Endodermal cell (in vitro differentiated cells): ENCODE measurements at places on chromosomes 5 and 9. TPM values are rescaled to one million over a fixed set of nuclear protein-coding genes. Genes with fewer than 3 reads are reported as not detected.

Gene PDE6A
- 0.07 to 0.15 TPM (median 0.09 TPM) in 3 replicates for total RNA-seq

GRCh38 chr9:36928210-36928609 is 105.9 kb downstream of the PAX5 start:
- H3K36me3 ChIP-seq, result no peaks in the 10 kb centered on the region
- DNase-seq, result no peak
- H3K4me1 ChIP-seq, result peaks cover 4% of the 10 kb centered on the region
- H3K27ac ChIP-seq, result no peak overlapping the region
- H3K4me3 ChIP-seq, result no peak overlapping the region

Gene SPATA31C1
- total RNA-seq, result 0.09 TPM in 1 of 2 replicates, not detected in the other

GRCh38 chr5:59116231-59116865 is 533.5 kb downstream of the RAB3C start:
- no peaks in the 10 kb centered on the region for H3K36me3 ChIP-seq
- H3K4me1 ChIP-seq, result no peaks in the 10 kb centered on the region
- no peak overlapping the region for H3K4me3 ChIP-seq
- H3K27ac ChIP-seq, result no peak overlapping the region

DNA sequence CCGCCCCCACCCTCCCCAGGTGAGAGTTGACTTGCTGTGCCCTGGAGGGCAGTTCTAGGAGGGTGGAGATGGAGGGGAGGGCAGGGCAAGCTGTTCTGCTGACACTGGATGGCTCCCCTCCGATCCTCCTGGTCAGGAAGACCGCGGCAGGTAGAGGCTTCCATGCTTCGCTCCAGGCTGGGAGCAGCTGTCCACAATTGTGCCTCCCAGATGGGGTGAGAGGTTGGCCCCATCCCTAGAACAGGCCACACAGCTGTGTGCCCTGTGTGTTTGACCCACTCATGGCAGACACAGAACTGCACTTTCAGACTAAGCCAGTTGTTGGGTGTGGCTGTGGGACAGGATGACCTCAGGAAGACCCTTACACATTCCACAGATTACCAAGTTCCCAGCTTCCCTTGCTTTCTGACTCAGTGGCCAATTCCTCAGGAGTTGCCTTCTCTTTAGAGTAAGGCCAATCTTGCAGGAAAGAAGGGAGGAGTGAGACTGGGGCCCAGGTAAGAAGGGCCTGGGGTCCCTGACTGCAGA is 72.1 kb upstream of the HSPA9 start:
- peaks cover 7% of the 10 kb centered on the region for H3K4me1 ChIP-seq
- no peaks in the 10 kb centered on the region for H3K36me3 ChIP-seq
- no peak for DNase-seq
- H3K27ac ChIP-seq, result no peak overlapping the region
- H3K27me3 ChIP-seq, result no peaks in the 10 kb centered on the region

- DNase-seq, result no peak
- H3K4me1 ChIP-seq, result peaks cover 8% of the 10 kb centered on the region
- no peaks in the 10 kb centered on the region for H3K36me3 ChIP-seq
- no peaks in the 10 kb centered on the region for H3K27me3 ChIP-seq
- no peak overlapping the region for H3K4me3 ChIP-seq
Measured at GRCh38 chr5:147430628-147431027, 79.2 kb downstream of the DPYSL3 start.

Gene ZNF462
- 88.4 and 91.5 TPM in 2 replicates for total RNA-seq

GRCh38 chr5:155367841-155368240 is 354.3 kb downstream of the KIF4B start:
- no peak overlapping the region for H3K4me3 ChIP-seq
- H3K4me1 ChIP-seq, result no peaks in the 10 kb centered on the region
- no peak for DNase-seq
- no peaks in the 10 kb centered on the region for H3K36me3 ChIP-seq
- no peak overlapping the region for H3K27ac ChIP-seq
- no peaks in the 10 kb centered on the region for H3K27me3 ChIP-seq

DNA sequence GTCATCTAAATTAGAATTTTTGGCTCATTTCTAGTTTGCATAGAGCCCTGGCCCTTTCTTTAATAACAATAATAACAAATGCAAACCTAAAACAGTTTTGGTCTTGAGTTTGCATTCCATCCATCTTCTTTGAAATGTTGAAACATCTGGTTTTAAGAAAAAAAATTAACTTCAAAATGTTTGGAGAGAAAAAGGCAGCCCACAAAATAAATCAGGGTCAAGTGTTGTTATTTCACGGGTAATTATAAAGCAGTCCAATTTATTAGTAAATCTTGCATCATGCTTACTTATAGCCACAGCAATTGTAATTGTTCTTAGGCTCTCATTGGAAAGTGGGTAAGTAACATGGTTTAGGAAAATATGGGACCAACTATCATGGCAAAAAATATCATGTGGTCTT is 247.0 kb upstream of the MEF2C start:
- H3K27ac ChIP-seq, result no peak overlapping the region
- peaks cover 20% of the 10 kb centered on the region for H3K27me3 ChIP-seq
- H3K4me3 ChIP-seq, result no peak overlapping the region
